ENCODE measurements at places on chromosomes 5 and 9.

DNA sequence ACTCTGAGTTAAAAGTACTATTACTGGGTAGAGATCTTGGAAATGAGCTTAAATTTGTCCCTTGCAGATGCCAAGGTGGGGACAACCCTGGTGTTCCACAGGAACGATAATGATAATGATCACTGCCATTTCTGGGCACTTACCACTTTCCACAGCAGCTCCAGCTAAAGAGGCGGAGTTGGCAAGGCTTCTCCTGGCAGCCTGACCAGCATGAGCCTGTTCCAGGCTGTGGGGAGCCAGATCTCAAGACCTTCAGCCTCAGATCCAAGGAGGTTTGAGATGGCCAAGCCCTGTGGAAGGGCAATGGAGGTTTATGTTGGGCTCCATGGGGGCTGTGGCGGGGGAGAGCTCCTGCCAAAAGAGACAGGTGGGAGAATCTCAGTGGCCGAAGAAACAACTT, 244.9 kb upstream of the MVB12B start:
- DNase-seq = no peak

GRCh38 chr9:114500697-114501292, 4.5 kb downstream of the WHRN start:
- DNase-seq = no peak

- DNase-seq = no peak
Measured at GRCh38 chr9:74847478-74848152, 40.1 kb downstream of the TRPM6 start.

DNA sequence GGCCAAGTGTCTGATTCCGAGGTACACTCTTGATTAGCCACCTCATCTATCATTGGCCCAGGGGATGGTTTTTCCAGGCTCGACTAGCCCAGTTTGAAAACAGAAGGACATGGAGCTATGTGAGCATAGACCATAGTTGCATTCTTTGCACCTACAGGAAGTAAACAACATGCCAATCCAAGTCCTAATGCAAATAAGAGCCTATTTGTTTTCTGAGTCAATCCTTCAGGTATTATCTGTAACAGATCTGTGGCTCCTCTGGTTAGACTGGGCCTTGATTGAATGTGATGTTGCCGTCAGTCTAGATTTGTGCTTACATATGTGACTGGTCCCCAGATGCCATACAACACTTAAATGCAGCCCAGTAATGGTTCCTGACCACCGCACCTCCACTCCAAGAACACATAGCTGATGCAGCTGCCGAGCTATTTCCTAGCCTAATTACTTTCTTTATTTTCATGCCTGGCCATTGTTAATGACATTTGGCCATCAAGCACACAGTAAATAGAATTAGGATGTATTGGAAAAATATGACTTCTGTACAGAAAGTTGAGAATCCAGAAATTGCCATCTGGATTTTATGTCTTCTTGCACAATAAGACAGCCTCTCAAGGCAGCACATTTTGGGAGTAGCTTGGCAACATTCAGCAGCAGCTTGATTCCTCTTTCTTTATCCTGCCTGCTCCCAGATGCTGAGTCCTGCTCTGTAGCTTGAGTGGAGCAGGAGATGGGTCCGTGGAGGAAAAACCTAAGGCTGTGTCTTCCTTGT, 29.5 kb upstream of the ARHGAP26 start:
- no peak for DNase-seq

DNA sequence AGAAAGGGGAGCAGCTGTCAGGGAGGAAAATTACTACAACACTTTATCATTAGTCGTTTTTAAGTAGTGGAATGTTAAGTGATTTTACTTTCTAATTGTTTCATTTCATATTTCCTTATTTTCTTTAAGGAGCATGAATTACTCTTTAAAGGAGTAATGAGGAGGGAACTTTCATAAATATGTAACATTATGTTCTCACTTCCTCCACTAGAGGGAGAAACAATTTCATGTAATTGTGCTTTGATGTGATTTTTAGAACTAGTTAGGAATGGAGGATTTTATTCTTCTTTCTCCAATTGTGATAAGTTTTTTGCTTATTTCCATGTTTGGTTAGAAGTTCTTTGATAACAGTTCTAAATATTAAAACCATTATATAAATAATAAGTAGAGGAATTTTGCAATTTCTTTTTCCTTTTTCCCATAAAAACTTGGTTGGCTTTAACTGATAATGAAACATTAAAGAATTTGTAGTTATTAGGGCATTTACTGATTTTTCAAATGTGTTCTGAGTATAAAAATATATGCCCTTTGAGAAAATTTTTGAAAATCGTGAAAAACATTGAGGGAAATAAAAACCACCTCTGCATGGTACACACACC, 25.6 kb downstream of the CEP78 start:
- no peak for DNase-seq

GRCh38 chr9:71072587-71072986, 48.8 kb downstream of the TRPM3 start:
- DNase-seq = no peak

DNA sequence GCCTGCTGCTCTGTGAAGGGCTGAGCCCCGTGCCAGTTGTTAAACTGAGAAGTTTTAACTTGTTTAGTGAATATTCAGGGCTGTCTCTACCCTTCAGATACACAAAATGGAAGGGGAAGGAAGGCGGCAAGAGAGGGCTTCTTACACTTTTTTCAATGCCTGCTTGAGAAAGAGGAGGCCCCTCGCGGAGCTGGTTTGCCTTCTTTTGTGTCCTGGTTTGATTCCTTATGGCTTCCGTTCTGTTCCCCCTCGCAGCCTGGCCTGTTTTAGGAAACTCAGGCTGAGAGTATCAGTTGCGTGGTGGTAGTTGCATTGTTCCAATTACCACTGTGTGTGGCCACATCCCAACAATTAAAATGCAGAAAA, 1.0 kb downstream of the FAM53C start:
- no peak for DNase-seq

GRCh38 chr9:78218890-78219289, 17.0 kb upstream of the CEP78 start:
- DNase-seq = no peak

Measured in NCI-H1105 (cell line).